Stimulated activated CD4-positive, alpha-beta T cell treated with anti-CD3 and anti-CD28 coated beads, Interleukin-1b, Interleukin-23, amount 100 ng/mL, for 1 hour (primary cell): ENCODE measurements at places on chromosomes 7 and 10.

GRCh38 chr7:12131122-12131521 lies 80.0 kb upstream of the TMEM106B start:
- no peak for DNase-seq

- no peak for DNase-seq
Measured at GRCh38 chr7:55470261-55470660, 102.0 kb downstream of the VOPP1 start.

- no peak for DNase-seq
Measured at GRCh38 chr7:47148536-47149207, 433.2 kb downstream of the TNS3 start.

DNA sequence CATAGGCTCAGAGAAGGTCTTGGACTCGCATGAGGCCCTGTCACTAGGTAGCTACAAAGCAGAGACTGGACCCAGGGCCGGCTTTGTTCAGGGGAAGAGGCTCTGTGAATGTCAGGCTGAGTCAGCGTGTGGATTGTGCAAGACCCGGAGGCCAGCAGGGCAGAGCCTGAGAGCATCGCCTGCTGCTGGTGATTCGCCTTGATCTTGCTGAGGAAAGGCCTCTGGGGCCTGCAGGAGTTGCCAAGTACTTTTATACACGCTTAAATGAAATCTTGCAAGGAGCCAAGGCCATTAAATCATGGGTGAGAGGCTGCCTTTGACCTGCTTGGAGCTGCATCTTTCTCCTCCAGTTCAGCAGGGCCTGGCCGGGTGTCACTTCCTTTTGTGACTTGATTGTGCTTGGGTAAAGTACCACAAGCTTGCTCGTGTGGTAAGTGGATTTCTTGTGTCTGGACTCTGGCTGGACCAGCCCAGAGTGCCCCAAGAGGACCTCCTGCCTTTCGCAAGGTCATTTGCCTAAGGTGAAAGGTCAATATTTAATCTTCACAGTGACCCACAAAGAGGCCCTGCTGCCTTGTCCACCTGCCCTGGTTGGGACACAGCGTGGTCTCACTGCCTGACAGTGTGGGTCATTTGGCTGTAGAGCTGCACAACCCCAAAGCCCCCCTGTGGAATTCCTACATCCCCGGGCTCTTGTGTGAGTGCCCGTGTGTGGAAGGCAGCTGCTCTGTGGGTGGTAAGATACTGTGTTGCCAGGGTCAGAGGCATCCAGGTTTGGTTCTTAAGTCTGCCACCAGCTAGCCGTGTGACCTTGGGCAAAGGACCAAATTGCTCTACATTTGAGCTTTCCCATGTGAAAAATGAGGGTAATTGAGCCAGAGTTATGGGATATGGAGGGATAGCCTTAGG lies 38.6 kb upstream of the SH2D4B start:
- no peak for DNase-seq

- DNase-seq = no peak
Measured at GRCh38 chr10:116545756-116546155, at the start of gene PNLIP. TSS of gene PNLIP (plus strand) at chr10:116545931. CDS start at chr10:116546093, 162 bp downstream.

DNA sequence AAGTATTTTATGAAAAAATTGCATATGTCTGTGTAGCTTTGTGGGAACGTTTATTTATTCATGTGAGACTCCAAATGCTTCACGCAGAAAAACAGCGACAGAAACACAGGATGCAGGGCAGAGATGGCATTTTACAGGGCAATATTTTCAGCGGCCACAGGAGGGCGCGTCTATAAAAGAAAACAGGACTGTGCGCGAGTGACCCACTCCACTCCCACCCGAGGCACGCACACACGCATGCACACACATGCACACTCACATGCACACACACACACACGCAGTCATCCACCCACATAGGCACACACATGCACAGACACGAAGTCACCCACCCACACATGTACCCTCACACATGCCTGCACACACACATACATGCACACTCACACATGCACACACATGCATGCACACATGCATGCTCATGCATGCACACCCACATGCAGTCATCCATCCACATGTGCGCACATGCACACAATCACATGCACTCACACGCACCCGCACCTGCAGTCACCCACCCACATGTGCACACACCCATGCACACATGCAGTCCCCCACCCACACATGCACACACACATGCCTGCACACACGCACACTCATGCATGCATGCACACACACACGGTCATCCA lies 96.3 kb downstream of the DNAJB6 start:
- DNase-seq = no peak

DNA sequence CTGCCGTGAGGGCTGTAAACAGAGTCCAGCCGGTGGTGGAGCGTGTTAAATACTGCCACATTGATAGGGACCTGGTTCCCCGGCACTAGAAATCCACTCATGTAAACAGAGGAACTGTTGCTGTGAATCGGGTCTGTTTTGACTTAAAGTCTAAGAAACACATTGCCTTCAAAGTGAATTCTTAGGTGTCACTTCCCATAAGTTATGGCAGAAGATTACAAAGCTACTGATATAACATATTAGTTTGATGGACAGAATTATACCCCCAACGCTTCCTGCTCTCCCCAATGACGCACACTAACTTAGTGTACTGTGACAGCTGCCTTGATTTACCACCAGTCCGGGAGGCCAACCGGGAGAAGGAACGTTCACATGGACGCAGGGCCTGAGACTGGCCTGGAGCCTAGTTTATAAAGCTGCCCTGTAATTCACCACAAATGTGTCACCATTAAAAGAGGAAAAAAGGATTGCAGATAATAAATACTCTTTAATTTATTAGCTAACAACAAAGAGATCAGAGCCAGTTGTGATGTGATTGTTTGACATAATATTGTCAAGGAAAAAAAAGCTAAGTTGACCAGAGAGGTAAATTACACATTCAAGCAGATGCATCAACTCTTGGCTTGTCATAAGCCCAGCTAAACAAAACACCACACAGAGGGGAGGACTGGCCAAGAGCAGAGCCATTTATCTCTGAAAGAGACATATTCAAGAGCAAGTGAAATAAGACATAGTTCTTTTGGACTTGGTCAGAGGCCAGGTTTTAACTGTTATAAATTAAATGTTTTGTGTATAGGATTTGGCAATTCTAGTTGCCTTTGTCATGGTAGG lies 820.6 kb downstream of the LRMDA start:
- no peak for DNase-seq

DNA sequence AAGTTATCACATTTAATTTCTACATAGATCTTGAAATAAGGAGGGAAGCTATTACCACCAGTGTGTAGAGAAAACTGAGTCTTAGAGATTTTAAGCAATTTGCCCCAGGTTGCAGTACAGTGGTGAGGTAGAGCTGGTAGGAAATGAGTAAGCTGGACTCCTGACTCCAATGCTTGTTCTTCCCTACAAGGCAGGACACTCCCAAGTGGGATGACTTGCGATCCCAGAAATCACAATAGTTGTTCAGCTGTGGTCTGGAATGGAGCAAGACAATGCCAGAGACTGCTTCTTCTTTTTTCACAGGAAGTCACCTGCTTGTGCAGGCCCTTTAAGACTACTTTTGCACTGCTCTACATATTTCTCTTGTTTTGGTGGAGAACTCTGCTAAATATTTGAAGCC lies 327.2 kb upstream of the BMPER start:
- no peak for DNase-seq

DNA sequence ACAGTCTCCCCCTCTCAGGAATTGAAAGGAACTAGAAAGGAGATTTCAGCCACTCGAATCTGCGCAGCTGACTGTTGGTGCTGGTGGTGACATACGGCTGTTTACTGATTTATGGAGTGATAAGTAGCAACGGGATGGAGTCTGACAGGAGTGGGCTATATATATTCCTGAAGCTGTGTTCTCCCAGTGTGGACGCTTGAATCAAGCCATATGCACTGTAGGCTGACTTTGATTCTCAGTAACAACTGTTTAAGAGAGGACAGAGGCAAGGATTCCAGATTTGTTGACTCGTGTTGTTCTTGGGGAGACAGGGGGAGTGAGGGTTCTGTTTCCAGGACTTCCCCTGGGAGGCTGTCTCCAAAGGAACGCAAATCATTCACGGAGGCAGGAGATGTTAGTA lies 260.1 kb upstream of the AUTS2 start:
- DNase-seq = no peak

DNA sequence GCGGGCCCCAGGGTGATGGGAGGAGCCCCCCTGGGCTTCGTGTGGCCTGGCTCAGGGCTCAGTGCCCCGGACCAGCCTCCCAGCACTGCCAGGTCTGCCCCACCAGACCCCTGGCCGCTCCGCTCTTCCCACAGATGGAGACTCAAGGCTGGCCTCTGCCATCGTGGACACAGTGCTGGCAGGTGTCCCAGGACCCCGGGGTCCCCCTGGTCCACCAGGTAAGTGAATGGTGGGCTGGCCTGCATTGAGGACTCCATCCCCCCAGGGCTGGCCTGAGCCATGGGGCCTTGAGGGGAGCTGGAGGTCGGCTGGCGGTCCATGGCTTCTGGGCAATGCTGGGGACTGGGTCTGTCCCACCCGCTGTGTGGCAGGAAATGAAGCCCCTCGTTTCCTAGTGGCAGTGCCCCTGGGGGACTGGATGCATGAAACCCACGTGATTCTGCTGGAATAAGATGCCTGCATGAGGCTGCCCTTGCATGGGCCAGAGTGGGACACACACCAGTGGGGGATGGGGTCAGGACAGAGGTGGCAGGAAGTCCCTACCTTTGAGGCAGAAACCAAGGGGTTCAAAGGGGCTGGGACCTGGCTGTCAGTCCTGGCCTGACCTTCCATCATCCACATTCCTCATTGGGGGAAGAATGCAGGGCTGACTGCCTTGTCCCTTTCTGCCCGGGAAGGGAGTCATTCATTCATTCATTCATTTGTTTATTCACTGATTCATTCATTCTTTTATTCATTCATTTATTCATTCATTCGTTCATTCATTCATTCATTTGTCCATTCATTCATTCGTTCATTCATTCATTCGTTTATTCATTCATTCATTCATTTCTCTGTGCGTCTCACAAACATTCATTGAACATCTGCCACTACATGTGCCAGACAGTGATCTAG lies 81.8 kb downstream of the MYL10 start:
- no peak for DNase-seq

DNA sequence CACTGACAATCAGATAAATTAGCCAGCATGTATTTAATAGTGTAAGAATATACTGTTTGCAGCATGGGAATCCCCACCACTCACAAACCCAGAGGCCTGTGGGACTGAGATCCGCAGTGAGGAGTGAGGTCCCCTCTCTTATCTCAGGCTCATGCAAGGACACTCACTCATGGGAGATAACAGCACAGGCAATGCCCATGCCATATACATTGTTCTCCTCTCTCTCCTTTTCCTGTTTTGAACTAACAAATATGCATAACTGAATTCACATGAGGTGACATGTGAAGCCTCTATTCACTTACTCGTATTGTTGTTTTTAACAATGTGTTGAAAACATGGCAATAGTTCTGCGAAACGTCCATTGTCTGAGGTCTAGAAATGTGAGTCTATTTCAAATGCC lies 230.5 kb downstream of the ARHGAP21 start:
- DNase-seq = no peak

DNA sequence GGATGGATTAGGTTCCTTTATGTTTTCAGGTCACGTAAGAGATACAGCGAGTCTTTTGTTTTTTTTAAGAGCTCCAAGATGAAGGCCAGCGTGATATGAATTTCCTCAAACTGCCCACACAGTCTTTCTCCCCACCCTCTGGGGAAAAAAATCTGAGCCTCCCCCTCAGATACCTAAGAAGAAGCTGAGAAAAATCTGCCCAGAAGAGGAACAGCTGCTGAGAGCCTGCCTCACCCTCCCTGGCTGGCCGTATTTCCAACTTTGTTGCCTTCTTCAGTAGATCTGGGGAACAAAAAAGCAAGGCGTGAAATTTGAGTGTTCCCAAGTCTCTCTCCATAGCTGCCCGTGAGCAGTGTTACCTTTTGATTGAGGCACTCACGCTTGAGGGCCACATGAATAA lies 208.1 kb downstream of the KIAA1217 start:
- no peak for DNase-seq

DNA sequence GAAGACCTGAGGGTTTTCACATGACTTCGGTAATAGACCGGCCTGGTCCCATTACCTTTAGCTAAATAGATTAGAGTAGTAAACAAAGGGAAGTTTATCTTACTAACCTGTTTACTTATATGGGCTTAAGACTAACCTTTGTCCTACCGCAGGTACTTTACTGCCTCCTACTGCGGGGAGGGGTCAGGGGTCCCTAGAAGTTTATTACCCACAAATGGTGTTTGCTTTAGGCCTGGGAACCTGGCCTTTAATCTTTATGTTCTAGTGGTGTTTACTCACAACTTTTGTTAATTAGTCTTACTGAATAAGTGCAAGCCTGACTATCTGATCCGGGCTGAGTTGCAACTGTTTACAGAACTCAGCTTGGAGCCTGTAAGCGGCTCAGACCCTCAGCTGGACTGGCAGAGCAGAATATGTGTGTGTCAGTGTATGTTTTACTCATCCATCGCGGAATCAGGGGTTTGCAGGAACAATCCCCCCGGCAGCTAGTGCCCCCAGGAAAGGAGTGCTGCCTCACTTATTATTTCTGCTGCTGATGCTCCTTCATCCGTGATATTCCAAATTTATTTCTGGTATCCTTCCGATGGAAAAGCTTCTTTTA lies 578.9 kb upstream of the SEMA3D start:
- no peak for DNase-seq

GRCh38 chr7:89621925-89622641 lies 532.2 kb upstream of the STEAP1 start:
- DNase-seq = no peak

GRCh38 chr7:150974468-150975391 lies 3.4 kb downstream of the KCNH2 start:
- DNase-seq = peak; percentile 63

DNA sequence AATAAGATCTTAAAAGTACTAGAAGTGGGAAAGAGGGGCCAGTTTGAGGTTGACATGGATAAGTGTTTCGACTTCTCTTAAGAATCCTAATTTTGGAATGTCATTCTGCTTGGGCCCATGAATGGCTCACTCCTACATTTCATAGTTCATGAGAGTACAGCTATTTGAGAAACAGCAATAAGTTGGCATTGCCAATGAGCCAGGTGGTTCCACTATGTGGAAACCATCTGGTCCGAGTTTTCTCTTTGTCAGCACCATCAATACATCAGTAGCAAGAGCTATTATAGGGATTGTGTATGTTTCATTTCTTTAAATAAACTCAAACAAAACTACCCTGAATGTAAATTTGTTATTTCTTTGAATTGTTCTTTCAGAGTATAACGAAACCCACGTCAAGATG lies 78.1 kb upstream of the NEBL start:
- DNase-seq = no peak

DNA sequence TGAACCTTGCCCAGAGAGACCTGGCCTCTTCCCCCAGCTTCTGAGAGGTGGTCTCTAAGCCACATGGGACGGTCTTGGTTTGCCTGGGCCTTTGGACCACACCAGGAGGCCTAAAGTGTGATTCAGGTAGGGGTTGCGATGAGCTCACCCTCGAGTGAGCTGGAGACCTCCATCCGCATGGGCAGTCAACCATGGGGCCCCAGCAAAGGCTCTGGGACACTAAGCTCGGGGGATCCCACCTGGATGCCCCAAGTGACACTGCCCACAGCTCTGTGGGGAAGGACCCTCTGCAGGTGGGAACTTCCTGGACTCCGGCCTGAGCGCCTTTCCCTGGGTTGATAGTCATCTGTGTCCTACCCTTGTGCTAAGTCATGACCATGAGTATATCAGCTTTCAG lies 57.1 kb upstream of the FAM20C start:
- DNase-seq = no peak

GRCh38 chr10:64731016-64731415 lies 1209.8 kb downstream of the REEP3 start:
- no peak for DNase-seq

- DNase-seq = no peak
Measured at GRCh38 chr7:4136501-4137110, 545.5 kb upstream of the FOXK1 start.
